ENCODE measurements at places on chromosomes 2 and 18.
A peak's percentile ranks its signal among the peaks of the same experiment; 100 is the strongest.

DNA sequence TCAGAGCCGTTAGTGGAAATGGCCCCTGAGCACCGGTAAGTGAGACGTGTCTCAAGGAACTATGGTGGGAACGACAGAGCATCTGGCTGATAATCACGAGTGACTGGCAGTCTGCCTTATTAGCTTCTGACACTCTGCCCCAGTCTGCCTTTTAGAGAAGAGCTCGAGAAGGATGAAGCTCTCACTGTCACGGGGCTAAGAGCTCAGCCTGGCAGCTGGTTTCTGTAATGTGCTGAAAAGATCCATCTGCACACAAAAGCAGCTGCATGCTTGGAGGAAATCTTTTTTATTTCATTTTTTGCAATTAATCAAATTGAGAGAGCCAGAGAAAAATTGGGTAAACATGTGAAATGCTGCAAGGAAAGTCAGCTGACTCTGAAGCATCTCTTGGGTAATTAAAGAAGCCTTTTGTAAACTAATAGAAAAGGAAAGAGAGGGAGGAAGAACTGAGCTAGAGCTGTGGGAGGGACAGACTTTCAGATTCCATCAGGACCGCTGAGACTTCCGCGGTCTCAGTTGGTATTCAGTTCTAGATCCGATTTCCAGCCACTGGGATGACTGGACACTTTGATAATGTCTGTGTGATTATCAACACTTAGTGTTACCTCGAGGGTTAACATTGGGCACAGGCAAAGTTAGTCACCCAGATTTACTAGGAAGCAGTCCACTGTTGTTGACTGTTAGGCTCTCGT lies 24.4 kb downstream of the MBP start:
- DNase-seq, result peak; percentile 63

DNA sequence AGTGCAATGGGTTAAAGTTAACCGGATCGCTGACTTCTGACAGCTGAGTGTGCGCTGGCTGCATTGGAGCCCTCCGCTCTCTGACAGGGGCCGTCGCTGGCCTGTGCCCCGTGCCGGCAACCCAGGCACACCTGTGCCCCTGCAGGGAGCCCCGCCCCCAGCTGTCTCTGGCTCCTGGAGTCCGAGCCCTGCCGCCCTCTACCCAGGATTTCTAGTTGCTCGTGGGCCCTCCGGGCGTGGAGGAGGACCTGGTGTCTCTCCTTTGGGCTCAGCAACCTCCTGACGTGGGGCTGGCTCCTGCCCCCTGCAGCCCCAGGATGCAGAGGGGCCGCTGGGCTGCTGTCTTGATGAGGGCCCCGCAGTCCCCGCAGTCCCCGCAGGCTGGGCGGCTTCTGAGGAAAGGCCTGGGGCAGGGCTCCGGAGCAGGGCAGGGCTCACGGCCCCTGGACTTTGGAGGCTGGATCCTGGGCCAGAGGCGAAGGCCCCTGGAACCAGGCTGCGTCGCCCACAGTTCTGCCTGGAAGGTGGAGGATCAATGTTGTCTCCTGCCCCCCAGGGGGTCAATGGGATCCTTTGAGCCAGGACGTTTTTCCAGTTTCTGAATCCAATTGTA lies 172.8 kb downstream of the RNF144A start:
- DNase-seq, result no peak

DNA sequence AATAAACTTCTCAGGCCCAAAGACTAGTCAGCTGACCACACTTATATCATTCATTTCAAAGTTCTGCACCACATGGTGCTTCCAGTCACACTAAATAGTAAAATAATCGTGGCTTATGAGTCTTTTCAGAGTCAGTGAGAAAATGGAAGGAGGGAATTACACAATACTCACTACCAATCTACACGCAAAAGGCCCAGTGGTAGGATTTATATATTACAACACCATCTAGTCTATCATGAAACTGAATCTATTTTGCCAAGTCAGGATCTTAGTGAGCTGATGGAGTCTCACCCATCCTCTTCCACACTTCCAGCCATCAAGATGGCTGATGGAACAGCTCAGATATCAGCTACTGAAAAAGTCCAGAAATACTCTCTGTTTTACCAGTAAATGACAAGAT lies 21.9 kb downstream of the INO80D start:
- no peak for DNase-seq

DNA sequence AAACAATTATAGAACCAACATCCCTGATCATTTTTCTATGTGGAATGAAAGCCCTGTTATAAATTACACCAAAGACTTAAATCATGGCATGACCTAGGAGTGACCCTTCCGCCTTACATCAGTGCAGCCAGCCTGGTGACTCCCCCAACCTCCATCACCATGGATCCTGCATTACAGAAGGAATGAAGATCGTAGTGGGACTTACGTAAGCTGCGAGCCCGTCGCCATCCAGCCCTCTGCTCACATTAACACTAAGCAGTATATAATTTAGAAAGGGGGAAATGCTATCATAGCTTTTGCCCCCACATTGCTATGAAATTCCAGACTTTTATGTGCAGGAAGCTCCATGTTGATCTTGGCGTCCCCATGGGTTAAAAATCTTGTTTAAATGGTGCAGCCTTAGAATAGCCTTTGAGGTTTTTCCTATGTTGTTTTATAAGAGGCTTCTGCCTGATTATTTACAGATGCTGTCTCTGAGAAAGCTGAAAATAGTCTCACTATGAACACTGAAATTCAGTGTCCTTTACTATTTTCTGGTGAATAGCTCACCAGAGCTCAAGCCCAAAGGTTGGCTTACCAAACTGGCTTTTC lies 76.3 kb downstream of the COLEC12 start:
- DNase-seq, result no peak

DNA sequence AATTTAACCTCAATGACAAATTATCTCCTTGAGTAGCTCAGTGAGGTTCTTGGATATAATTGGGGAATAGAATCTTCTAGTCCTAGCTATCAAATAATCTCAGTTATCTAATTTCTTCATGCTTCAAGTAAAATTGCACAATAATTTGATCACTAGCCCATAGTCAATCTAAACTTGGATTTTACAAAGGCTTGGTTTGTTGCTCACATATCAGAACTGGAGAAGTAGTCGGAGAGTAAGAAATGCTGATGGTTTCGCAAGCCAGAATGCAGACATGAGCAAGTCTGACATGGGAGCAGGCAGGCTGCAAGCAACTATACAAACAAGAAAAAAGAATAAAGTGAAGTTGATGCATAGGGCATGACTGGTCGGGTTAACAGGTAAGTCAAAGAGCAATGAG lies 11.7 kb upstream of the PDE11A start:
- no peak for DNase-seq
